ENCODE measurements at places on chromosomes 11 and 22.

DNA sequence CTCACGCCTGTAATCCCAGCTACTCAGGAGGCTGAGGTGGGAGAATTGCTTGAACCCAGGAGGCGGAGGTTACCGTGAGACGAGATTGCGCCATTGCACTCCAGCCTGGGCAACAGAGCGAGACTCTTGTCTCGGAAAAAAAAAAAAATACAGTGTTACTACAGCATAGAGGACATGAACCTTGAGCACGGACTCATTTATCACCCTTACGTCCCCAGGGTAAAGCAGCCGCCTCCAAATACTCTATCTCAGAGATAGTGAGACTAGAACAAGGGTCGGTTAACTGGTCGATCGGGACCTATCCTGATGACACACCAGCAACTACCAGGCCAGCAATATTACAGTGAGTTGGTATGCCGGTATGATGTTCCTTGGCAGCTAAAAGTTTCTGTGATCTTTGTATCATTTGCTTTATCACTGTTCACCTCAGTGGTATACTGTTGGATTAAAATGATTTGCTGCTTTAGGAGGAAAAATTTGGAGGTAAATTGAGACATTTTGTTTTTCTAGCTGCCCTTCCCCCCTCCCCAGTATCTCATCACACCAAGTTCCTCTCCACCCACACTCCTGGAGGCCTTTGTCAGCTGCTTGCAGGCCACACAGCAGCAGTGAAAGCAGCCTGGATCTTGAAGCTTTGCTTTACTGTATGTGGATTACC is 7.0 kb upstream of the SIDT2 start:
- no peak for DNase-seq

DNA sequence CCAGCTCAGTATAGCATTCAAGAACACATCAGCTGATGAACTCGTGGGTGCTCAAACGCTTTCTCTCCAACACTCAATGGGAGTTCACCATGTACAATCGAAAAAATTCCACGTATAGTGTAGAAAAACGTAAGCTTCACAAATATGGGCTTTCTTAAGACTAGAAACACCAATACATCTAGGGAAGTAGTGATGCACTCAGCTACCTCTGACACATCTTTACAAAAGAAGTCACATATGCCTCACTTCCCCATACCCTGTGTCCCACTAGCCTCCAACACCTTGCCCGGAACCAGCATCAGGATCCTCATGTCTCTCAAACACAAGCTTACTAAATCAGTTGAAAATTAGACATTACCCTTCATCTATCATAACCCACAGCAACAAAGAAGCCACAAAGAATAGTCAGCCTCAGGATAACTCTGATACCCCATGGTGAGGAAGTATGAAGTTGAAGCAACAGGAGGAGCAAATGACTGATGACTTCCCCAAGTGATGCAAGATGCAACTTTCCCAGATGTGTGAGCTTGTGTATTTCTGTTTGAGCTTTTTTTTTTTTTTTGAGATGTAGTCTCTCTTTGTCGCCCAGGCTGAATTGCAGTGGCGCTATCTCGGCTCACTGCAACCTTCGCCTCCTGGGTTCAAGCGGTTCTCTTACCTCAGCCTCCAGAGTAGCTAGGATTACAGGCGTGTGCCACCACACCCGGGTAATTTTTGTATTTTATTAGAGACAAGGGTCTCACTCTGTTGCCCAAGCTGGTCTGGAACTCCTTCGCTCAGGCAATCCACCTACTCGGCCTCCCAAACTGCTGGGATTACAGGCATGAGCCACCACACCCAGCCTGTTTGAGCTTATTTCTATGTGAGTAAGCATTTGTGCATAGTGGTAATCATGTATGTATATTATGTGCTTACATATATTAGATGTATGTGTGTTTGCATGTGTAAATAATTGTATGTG is 8.5 kb upstream of the DENND5A start:
- no peak for DNase-seq

DNA sequence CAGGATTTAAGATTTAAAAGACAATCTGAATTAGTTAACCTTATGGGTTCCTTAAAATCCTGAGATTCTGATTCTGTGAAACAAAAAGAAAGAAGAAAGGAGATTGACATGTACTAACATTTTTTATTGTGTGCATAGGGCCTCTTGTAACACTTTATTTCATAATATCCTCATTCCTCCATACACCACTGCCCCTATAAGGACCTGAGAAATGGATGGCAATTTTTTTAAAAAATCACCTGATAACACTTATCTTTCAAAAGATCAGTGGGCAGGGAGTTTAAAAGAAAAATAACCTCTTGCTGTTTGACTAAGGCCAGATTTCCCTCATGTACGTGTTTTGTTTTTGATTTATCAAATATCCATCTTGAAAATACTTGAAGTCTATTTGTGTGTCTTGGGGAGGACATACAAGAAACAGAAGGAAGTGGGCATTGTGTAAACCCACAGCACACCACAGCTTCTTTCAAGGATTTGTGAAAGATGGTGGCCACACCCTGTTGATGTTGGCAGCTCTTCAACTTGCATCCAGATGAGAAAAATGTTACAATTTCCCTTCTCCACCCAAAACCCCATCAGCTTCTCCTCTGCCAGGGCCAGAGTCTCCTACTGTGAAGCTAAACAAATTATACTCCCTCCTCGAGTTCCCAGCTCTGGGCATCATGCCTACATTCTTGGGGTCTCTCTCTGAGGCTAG is 35.0 kb upstream of the MPEG1 start:
- DNase-seq = no peak

GRCh38 chr22:18085188-18085587 is 7.4 kb downstream of the PEX26 start:
- no peak for DNase-seq

DNA sequence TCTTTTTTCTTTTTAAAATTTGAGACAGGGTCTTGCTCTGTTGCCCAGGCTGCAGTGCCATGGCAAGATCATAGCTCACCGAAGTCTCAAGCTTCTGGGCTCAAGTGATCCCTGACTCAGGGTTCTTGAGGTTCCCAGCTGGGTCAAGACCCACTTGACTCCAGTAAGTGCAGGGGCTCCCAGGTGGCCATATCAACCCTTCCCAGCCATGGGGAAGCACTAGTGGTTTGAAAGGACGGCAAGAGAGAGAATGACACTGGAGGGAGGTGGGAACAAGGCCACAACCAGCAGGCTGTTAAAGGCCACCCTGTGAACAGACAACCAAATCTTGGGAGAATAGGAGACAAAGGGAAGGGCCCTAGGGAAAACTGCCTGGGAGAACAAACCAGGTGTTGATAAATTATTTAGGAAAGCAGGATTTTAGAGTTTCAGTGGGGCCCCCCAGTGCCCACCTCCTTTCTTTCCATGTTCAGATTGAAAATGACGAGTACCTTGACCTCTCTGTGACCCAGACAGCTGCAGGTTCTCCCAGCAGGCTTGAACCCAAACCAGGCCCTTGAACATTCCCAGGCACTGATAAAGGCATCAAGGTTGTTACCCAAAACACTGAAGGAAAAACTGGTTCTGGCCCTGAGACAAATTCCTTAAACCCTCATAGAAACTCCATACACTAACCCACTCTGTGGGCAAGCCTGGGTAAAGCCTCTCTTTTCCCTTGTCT is 28.8 kb downstream of the KLHL22 start:
- DNase-seq = no peak

DNA sequence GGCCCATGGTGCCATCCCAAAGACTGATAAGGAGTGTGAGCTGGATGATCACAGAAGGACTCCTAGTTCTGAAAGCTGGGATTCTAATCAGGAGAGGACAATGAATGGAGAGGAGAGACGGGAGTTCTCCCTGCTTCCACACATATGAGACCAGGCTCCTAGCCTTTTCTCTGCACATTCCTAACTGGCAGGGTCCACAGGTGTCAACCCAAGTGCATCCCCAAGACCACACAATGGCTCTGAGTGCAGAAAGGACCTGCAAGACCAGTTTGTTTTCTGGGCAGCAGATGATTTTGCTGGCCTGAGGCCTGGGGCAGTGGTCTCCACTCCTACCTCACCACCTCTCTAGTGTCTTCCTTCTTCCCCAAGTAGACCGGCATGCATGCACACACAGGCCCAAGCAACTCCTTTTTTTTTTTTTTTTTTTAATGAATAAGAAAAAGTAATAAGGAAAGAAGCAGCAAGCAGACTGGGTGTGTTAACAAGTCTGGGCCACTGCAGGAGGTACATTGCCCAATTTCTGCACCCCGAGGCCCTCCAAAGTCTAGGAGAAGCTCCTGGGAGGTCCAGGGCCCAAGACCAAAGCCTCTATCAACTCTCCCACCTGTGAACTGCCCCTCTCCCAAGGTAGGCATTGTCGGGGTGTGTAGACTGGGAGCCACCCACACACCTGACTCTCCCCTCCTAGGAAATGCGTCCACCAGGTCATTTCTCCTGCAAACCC is 1.2 kb upstream of the TSKU start:
- no peak for DNase-seq

DNA sequence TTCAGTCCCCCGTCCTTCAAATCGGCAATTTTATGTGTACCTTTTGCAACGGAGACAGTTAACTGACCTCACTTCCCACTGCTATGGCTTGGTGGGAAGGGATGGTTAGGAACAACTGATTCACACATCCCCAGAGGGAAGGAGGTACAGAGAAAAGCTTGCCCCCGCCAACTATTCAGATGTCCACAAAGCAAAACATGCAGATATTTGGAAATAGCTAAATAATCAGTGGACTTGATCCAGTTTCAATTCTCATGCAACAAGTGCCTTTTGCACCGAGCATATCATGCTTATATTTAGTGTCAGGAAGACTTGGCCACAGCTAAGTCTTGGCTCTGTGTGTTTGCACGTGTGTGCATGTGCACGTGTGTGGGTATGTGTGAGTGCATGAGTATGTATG is 144.6 kb downstream of the SNX19 start:
- DNase-seq = no peak

DNA sequence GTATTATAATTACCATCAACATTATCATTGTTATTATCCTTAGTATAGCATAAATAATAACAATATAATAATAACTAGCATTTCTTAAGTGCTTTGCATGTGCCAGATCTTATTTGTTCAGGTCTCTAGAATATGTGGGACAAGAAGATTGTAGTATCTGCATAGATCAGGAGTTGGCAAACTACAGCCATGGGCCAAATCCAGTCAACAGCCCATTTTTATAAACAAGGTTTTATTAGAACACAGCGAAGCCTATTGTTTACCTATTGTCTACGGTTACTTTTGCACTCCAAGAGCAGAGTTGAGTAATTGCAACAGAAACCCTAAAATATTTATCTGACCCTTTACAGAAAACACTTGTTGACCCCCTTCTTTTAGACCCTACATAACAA is 81.4 kb downstream of the SLC1A2 start:
- DNase-seq = no peak

DNA sequence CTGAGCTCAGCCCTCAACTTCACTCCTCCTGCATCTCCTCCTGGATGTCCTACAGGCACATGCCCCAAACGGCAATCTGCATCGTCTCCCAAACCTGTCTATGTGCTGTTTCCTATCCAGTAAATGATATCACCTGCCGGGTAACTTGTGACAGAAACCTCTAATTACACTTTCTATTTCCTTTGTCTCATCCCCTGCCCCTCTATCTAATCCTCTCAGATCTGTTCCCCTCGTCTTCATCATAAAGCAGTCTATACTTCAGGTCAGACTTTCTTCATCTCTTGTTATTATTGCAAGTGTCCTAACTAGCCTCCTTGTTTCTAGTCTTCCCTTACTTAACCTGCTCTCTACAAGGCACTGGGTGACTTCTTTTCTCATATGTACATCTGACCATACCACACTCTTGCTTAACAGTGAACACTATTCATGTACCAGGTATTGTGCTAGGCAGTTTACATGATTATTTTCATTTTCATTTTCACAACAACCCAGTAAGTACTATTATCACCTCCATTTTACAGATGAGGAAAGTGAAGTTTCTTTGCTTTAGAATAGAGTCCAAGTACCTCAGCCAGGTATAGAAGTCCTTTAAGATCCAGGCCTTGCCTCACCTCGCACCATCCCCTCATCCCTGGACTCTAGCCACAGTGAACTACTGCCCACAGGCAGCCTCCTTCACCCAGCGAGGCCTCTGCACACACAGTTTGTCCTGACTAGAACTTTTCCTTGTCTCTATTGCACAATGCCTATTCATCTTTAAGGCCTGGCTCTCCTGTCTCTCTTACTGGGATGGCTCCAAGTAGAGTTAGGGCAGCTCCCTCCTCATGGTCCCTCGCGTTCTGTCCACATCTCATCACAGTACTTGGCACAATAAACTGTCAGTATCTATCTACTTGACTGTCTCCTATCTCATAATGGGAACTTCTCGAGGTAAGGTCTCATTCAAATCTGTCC is 22.1 kb upstream of the UCP3 start:
- DNase-seq = no peak

DNA sequence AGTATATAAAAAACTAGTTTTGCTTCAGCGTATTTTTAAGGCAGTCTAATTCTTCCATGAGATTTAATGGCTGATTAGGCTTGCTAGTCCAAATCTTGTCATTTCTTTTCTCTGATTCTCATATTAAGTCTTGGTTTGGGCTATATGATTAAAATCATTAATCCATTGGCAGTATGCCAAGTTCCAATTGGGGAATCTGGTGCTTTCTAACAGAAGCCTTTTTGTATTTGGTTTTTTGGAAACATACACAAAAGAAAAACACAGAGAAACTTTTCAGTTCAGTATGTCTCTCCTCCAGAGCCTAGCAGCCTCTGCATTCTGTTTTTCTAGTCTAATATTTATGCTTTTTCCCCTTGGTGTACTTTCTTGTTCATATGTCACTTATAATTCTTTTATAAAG is 37.9 kb downstream of the SWAP70 start:
- DNase-seq = no peak

DNA sequence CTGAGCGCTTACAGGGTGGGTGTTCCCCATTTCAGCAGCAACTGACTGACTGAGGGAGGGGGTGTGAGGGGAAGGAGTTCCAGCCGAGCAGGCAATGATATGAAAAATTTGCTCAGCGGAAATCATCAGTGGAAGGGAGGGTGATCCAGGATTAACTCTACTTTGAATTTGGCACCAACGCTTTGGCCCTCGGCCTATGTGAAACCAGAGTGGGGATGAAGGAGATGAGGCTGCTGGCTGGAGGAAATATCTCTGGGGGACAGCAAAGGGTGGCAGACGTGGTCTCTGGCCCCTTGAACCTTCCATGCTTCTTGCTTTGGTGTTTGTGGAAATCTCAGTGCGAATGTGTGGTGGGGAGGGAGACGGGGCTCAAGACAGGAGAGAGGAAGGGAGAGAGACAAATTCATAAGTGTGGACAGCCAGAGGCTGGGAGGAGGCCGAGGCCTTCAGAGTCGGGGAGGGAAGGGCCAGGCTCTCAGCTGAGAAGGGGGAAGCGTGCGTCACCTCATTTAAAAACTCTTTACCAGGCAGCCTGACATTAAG is 83.6 kb downstream of the FDX1 start:
- DNase-seq = no peak

DNA sequence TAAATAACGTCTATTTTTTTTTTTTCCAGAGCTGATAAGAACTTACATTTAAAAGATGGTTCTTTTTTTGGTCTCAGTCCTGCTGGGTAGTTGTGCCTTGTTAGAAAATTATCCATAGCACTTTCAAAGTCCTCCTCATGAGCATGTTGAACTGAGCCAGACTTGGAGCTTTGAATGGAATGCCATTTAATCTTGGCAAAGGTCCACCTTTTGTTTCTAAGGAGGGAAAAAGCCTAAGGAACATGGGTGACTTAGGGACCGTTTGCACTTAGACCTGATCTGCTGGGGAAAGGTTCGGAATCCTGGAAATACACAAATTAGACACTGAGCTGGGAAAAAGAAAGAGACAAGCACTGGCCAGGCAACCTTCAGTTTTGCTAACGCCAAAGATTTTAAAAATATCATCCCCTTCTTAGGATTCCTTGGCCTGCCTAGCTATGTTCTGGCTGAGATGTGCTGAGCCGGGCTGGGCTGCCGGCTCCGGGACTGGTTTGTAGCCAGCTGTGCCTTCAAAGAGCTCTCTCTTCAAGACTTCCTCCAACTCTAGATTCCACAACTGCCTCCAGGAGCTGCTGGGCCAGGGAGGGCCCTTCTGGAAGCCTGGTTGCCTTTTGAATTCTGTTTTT is 67.4 kb downstream of the ENDOD1 start:
- no peak for DNase-seq

Measured in activated T-cell treated with anti-CD3 and anti-CD28 coated beads for 4 hours (primary cell).